ENCODE measurements at places on chromosomes 16 and 17.
A peak's percentile ranks its signal among the peaks of the same experiment; 100 is the strongest.

- H3K27me3 ChIP-seq: no peaks in the 10 kb centered on the region
- H3K4me3 ChIP-seq: no peak overlapping the region
- no peak overlapping the region for H3K27ac ChIP-seq
- DNase-seq: no peak
Measured at GRCh38 chr17:81542431-81543338, 9.5 kb downstream of the FAAP100 start.

DNA sequence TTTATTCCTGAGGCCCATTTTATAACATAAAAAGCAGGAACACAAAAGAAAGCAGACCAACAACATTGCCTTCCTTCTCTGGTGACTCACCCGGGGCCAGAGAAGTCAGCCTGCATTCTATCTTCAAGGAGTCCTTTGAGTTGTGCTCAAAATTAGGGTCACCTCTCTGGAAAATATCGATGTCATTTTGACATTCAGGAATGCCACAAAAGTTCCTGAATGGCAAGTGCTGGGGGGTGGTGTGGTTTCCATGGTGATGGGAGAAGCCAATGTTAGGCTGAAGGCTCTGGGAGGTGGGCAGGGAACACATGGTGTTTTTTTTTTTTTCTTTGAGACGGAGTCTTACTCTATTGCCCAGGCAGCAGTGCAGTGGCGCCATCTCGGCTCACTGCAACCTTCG, 159.6 kb downstream of the HAPSTR1 start:
- no peak overlapping the region for H3K27ac ChIP-seq
- H3K4me3 ChIP-seq: no peak overlapping the region
- DNase-seq: no peak
- no peaks in the 10 kb centered on the region for H3K36me3 ChIP-seq

- no peaks in the 10 kb centered on the region for H3K4me1 ChIP-seq
- DNase-seq: no peak
- H3K27me3 ChIP-seq: no peaks in the 10 kb centered on the region
- no peaks in the 10 kb centered on the region for H3K36me3 ChIP-seq
- H3K4me3 ChIP-seq: no peak overlapping the region
Measured at GRCh38 chr16:26194526-26194925, 502.8 kb downstream of the HS3ST4 start.

DNA sequence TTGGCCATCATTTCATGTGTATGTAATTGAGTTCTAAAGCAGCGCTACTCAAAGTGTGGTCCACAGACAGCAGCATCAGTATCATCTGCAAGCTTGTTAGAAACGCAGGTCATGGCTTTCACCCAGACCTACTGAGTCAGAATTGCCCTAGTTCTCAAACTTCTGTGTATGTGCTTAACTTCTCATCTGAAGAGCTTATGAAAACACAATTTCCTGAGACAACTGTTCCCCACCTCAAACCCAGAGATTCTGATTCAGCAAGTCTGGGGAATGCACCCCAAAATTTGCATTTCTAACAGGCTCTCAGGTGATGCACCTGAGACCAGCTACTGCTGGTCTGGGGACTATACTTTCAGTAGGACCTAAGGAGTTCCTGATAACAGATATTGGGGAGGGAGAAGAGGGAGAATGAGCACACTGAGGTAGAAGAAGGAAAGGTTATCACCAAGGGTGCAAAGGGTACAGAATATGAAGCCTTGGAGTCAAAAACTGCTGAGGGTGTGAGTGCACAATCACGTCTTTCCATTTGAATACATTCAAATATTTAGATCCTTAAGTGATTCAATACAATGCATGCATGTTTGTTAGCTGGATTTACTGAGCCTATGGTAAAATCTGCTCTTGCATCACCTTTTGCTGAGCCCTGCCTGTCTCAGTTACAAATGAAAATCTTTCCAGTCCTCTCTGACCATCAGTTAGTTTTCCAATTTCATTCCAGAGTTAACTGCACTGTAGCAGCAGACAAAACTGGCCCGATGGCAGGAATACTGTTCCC, 29.2 kb upstream of the SKAP1 start:
- no peak overlapping the region for H3K4me3 ChIP-seq
- H3K27me3 ChIP-seq: no peaks in the 10 kb centered on the region
- no peaks in the 10 kb centered on the region for H3K36me3 ChIP-seq

DNA sequence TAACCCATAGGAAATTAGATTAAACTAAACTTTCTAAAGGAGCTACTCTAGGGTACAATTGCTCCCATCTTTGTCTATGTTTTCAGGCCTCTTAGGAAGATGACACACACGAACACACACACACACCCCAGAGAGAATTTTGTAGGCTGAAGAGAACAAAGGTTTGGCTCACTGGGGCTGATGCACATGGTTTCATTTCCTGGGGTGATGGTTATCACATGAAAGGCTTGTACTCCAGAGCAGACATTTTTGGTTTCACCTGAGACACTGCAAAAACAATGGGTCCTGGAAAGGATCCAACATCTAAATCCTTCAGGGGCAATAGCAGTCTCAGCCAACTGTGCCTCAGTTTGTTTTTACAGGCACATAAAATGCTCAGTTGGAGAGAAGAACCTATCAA, 62.8 kb downstream of the GRB7 start:
- H3K36me3 ChIP-seq: no peaks in the 10 kb centered on the region
- no peaks in the 10 kb centered on the region for H3K27me3 ChIP-seq
- H3K27ac ChIP-seq: peak overlapping the region; percentile 78
- peak overlapping the region; percentile 16 for H3K4me3 ChIP-seq
- H3K4me1 ChIP-seq: peaks cover 43% of the 10 kb centered on the region

DNA sequence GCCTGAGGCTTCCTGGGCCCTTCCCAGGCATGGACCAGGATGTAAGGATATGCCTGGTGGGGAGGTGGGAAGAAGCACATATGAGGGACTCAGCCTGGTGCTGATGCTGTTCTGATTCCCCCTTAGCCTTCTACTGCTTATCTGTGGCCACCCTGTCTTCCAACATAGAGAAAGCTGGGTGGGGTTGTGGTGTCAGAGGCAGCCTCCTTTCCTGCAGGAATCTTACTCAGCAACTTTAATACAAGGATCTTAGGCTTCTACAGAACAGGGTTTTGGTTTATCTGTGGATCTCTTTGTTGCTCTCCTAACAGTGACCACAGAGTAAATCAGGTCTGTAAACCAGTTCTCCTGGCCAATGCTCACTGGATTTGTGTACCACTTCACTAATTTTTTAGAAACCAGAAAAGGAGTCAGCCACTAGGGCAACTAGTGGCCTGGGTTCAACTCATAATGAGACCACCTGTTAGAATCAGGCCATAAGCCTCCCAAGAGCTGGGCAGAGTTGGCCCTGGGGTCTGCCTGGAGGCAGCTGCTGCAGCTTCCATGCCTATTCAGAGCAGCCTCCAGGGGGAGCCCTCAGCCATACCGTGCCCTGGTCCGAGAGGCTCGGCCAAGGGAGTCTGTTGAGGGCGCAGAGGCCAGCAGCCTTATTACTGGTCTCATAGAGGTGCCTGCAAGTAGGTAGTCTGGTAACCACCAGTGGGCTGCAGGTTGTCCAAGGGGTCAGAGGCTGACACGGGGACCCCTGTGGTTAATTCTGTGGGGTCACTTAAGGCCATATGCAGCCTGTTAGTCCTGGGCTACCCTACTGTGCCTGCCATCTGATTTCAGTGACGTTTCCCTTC, 7.1 kb downstream of the HAS3 start:
- no peak overlapping the region for H3K27ac ChIP-seq
- DNase-seq: peak; percentile 58
- no peaks in the 10 kb centered on the region for H3K27me3 ChIP-seq
- H3K4me3 ChIP-seq: no peak overlapping the region
- no peaks in the 10 kb centered on the region for H3K36me3 ChIP-seq

GRCh38 chr17:28004344-28004743, 38.1 kb upstream of the NLK start:
- no peaks in the 10 kb centered on the region for H3K27me3 ChIP-seq
- no peak overlapping the region for H3K27ac ChIP-seq
- H3K36me3 ChIP-seq: no peaks in the 10 kb centered on the region
- H3K4me1 ChIP-seq: no peaks in the 10 kb centered on the region
- H3K4me3 ChIP-seq: no peak overlapping the region

DNA sequence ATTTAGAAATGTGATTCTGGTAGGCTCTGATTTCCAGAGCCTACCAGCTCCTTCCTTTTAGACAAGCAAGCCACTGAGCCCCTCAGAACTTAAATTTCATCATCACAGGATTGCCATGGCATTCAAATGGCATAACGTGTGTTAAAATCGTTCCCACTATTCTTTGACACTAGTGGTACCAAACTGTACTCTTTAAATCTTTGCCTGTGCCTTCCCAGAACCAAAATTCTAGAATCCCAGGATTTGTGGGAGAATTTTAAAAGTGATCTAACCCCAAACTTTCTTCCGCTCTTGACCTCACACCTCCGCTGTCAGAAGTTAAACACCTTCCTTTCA, 287 bp upstream of the INTS2 start:
- DNase-seq: no peak
- no peaks in the 10 kb centered on the region for H3K36me3 ChIP-seq
- no peak overlapping the region for H3K27ac ChIP-seq
- peak overlapping the region; percentile 89 for H3K4me3 ChIP-seq
- H3K4me1 ChIP-seq: peaks cover 9% of the 10 kb centered on the region

DNA sequence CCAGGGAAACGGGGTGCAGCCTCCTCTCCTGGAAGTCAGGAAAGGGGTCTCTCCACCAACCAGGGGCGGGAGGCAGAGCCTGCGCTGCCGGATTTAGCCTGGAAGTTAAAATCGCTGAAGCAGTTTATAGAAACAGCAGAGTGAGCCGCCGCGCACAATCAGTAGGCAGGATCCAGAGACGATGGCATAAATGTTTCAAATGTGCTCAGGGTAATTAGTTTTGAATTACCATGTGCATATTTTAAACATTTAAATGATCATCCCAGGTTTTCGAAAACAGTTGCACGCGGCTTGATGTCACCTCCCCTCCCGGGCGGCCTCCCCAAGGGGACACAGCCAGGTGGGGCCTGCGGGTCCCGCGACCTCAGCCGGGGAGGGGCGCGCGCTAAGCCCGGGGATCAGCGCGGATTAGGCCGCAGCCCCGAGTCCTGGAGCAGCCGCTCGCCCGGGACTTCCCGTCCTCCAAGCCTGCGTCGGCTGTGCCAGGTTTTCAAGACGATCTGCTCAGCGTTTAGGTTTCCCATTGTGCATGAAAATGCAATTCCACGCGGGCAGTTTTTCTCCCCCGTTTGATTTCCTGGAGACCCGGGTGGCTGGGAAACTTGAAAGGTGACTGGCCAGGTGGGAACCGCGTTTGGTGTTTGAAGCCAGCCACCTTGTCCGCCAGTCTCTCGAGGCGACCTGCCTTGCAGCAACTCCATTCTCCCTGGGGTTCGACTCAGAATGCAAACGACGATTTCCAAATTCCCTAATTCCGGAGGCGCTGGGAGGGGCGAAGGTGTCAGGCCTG, 78.3 kb downstream of the RPA1 start:
- H3K27ac ChIP-seq: no peak overlapping the region
- no peaks in the 10 kb centered on the region for H3K4me1 ChIP-seq
- peaks cover 63% of the 10 kb centered on the region for H3K27me3 ChIP-seq
- H3K36me3 ChIP-seq: no peaks in the 10 kb centered on the region
- DNase-seq: no peak

DNA sequence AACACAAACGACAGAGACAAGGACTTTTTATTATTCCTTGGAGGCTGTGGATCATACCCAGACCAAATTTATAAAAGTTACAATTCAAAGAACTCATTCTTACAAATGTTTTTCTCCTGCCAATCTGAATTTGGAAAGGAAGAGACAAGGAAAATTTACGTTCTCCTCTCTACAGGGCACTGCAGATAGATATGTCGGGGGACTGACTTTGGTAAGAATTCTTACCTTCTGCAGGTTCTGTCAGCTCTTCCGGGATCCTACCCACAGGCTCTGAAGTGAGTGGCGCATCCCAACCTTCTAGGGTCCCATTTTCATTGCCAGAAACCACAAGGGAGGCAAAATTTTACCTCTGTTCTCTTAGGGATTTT, 2.2 kb upstream of the SLFN12L start:
- DNase-seq: no peak
- H3K27ac ChIP-seq: no peak overlapping the region
- peaks cover 29% of the 10 kb centered on the region for H3K4me1 ChIP-seq
- H3K36me3 ChIP-seq: no peaks in the 10 kb centered on the region
- no peaks in the 10 kb centered on the region for H3K27me3 ChIP-seq

DNA sequence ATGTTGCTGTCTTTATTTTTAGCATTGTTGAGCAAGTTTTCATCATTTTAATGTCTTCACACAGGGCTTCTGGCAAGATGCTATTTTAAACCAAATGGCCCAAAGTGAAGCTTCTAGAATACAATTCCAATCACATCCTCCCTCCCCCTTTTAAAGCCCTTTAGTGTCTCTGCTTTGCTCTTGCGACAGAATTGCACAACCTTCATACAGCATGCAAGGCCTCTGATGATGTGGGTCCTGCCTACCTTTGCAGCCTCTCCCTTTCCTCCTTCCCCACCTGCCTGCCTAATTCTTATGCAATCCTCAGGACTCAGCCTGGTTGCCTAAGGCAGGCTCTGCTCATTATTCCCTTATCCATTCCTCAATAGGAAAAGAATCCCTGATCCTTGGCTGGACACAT, 381.7 kb downstream of the SLC39A11 start:
- H3K4me1 ChIP-seq: peaks cover 9% of the 10 kb centered on the region
- no peak overlapping the region for H3K27ac ChIP-seq
- no peaks in the 10 kb centered on the region for H3K27me3 ChIP-seq
- no peak for DNase-seq

- no peaks in the 10 kb centered on the region for H3K27me3 ChIP-seq
- peaks cover 15% of the 10 kb centered on the region for H3K4me1 ChIP-seq
- H3K27ac ChIP-seq: peak overlapping the region; percentile 64
- no peak for DNase-seq
- no peaks in the 10 kb centered on the region for H3K36me3 ChIP-seq
Measured at GRCh38 chr16:69260019-69260418, 51.1 kb upstream of the VPS4A start.

DNA sequence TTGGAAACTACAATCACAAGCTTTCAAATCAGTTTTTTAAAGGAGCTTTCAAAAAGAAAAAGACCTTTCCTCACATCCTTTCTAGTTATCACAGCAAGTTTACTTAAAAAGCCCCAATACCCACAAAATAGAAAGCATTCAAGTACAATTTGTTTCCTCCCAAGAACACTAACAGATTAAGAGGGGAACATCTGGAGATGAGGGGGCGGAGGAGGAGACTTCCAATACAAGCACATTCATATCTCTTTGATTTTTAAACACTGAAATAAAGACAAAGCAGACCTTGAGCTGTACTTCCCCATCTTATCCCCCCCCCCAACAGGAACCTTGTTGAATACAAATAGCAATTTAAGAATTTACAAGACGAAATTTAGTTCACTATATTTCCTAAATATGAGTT, 2.0 kb downstream of the YWHAE start:
- H3K27ac ChIP-seq: no peak overlapping the region
- no peaks in the 10 kb centered on the region for H3K36me3 ChIP-seq
- H3K27me3 ChIP-seq: no peaks in the 10 kb centered on the region
- DNase-seq: no peak
- H3K4me3 ChIP-seq: peak overlapping the region; percentile 82

- no peaks in the 10 kb centered on the region for H3K4me1 ChIP-seq
- H3K4me3 ChIP-seq: no peak overlapping the region
- DNase-seq: no peak
- no peak overlapping the region for H3K27ac ChIP-seq
- peaks cover 71% of the 10 kb centered on the region for H3K27me3 ChIP-seq
Measured at GRCh38 chr17:77930780-77931768, 27.4 kb upstream of the TNRC6C start.

- DNase-seq: no peak
- H3K27me3 ChIP-seq: no peaks in the 10 kb centered on the region
- no peaks in the 10 kb centered on the region for H3K36me3 ChIP-seq
- no peaks in the 10 kb centered on the region for H3K4me1 ChIP-seq
- H3K4me3 ChIP-seq: no peak overlapping the region
- no peak overlapping the region for H3K27ac ChIP-seq
Measured at GRCh38 chr17:73096866-73097265, 4.4 kb upstream of the SLC39A11 start.
